ENCODE measurements at places on chromosomes 6 and 20.

DNA sequence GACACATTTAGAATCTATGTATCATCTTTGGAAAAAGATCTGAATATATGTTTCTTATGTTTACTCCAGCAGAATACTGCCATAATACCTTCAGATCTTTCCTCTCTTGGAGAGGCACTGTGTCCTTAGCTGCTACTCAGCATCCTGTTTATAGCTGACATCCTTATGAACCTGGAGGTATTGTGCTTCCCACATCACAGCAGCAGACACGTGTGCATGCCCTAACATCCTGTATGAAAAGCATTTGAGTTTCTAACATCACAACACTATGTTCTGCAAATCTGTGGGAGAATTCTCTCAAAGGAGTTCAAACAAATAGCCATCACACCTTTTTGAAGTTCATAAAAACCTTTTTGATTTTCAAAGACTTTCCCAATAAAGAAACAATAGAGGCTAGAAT, 216.0 kb downstream of the GJA1 start:
- no peak for DNase-seq

- DNase-seq = no peak
Measured at GRCh38 chr6:122788663-122789181, 336 bp upstream of the SMPDL3A start.

GRCh38 chr6:84093441-84094435, 60.2 kb downstream of the MRAP2 start:
- DNase-seq = no peak

DNA sequence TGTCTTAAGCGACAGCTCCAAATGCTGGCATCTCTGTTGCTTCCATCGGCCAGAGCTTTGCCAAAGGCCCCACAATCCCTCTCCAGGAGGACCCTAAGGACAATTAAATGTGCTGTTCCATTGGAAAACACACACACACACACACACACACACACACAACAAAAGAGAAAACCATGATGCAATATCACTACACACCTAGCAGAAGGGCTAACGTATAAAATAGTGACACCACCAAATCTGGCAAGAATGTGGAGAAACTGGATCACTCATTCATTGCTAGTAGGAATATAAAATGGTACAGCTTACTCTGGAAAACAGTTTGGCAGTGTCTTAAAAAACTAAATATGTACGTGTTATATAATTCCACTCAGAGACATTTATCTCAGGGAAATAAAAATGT, 13.0 kb upstream of the TMEM14A start:
- DNase-seq = no peak

- no peak for DNase-seq
Measured at GRCh38 chr6:157068691-157069324, 254.5 kb downstream of the TMEM242 start.

- DNase-seq = no peak
Measured at GRCh38 chr20:4443016-4443415, 278.7 kb upstream of the PRND start.

GRCh38 chr6:9921366-9921765, 493.5 kb downstream of the TFAP2A start:
- no peak for DNase-seq

DNA sequence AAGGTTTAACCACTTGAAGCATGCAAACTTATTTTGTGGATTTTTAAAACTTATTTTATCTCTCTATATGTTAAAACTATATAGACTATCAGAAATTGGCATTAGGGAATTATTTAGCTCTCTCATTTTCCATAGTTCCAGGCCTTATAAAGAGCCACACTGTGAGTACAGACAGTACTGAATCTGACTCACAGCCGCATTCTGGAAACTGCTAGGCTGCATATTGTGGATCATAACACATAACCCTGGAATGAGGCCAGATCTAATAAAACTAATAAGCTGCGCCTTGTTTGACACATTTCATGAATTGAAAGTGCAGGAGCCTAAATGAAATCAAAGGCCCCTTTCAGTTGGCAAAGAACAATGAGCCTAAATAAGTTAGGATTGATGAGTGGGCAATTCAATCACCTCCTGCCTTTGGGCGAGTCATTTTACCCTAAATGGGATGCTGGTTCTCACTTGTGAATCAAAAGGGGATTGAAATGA, 308.4 kb downstream of the PACRG start:
- DNase-seq = no peak

- DNase-seq = no peak
Measured at GRCh38 chr6:75745404-75745803, 3.6 kb upstream of the MYO6 start.

DNA sequence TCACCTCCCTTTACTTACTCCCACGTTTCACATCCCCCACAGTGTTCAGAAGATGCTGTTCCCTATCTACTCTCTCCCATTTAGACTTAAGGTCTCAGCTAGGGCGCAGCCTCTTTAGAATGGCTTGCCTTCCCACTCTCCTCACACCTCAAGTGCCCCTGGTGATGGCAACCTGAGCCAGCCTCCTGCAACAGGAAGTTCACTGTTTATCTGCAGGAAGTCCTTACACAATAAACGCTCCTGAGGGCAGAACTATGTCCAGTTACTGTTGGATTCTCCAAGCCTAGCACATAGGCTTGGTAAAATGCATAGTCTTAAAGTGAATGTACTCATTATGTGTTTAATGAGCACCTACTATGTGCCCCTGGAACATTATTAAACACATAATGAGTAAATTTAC, 21.9 kb upstream of the RAB22A start:
- no peak for DNase-seq

DNA sequence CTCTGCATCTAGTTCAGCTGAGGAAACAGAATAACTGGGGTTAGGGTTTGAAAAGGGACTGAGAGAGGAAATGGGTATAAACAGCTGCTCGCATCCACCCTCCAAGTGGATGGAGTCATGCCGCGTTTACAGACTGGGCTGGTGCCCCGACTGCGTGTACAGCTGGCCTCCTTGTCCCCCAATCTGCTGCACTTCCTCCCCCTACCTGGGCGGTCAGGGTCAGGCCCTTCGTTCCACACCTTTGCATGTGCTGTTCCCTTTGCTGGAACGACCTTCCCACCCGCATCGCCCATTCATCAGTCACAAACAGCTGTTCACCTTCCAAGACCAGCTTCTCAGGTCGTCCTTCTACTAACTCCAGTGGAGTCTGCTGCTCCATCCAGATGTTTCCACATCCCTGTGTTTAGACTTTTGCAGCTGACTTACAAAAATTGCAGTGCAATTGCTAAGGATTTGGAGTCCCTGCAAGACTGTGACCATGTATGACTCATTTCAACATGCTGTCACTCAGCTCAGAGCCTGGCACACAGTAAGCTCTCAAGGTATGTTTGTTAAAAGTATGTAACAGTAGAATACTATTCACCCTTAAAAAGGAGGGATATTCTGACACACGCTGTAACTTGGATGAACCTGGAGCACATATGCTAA, 129.3 kb downstream of the DTNBP1 start:
- DNase-seq = no peak

Data from stimulated activated CD4-positive, alpha-beta T cell treated with anti-CD3 and anti-CD28 coated beads, Interleukin-12 subunit alpha, Interleukin-12 subunit beta, amount 100 ng/mL, for 4 hours (primary cell).